ENCODE measurements at places on chromosomes 12 and 14.
A peak's percentile ranks its signal among the peaks of the same experiment; 100 is the strongest.

DNA sequence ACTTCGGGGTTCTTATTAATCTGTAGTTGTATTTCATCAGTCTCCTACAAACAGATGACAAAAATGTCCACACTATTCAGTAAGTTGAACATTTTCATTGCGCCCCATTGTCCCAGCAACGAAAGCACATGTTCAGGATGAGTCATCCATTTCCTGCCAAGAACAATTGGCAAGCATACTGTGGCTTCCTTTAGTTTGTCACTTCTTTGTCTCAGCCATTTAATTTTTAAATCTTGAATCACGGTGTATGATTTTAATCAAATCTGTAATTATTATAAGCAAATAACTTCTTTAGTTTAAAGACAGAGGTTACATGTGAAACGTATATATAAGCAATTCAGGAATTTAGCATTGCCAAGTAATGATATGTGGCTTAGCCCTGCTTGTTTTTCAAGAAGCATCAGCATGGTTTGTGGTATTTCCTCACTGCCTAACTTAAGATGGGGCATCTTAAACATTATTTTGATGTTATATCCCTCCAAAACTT lies 211.3 kb upstream of the KRR1 start:
- peak; percentile 80 for DNase-seq

DNA sequence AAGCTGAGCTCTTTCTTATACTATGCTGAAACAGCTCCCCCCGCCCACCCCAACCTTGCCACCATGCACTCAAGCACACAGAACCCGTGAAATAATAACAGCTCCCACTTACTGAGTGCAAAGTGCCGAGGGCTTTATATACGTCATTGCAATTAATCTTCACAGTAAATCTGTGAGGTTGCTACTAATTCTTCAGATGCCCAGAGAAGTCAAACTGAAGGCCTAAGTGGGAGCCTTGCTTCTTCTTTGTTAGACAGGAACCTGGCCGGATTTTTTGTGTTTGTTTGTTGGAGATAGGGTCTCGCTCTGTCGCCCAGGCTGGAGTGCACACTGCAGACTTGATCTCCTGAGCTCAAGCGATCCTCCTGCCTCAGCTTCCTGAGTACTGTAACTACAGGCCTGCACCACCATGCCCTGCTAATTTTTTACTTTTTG lies 34.0 kb downstream of the VCPKMT start:
- DNase-seq, result no peak

DNA sequence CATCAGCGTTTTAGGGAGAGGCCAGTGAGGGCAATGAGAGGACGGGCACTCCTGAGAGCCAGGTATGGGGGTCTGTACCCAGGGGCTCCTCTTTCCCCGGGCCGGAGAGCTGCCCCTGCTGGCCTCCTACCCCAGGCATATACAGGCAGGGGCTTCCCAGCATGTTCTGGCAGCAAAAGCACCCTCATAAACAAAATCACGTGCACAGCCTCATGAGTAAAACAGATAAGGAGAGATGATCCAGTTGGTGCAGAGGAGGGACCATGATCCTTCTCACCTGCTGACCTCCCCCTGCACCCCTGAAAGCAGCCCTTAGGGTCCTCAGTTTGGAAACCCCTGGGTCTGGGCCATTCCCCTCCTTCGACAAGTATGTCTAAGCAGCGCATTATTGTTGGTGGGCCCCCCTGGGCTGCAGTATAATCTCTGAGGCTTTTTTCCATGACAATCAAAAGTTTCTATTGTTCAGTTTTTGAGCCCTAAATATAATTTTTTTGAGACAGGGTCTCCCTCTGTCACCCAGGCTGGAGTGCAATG lies 5.0 kb upstream of the KRT4 start:
- no peak for DNase-seq

GRCh38 chr12:112847708-112848337 lies 56.3 kb downstream of the RPH3A start:
- DNase-seq, result no peak

- DNase-seq, result no peak
These were observed 22.6 kb downstream of the SRGAP1 start for GRCh38 chr12:63867053-63867452.

DNA sequence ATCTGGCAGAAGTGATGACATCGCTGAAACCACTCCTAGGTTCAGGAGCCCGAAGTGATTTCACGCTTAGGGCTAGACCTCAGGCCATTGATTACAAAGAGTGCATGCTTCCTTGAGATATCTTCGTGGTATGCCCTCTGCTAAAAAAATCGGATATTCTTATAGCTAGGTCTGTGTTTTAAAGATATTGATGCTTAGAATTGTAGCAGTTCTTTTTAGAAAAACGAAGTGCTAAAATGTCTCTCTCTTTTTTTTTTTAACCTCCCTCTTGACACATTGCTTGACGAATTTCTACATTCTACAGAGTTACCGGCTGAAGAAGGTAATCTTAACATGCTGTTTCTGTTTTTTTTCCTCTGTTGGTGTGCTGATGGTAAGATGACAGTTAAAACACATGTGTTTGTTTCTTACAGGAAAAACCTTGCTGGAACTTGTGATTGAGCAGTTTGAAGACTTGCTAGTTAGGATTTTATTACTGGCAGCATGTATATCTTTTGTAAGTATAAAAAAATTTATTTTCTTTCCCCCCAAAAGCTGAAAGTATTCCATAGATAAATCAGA lies 1.3 kb downstream of the ATP2A2 start:
- no peak for DNase-seq

DNA sequence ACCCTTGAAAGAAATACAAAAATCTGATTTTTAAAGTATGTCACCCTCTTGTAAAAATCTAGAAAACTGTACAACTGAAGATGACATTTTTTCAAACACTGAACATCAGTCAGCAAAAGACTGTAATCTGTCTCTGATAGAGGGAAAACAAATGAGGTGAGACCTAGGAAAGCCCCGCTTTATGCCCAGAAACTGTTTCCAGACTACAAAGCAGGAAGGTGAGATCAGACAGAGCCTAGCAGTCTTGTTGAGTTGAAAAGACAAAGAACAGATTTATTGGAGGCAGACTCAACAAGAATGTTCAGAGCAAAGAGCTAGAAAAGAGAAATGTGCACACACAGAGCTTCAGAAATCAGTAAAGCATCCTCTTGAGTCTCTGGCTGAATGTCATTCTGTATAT lies 873.6 kb downstream of the LRFN5 start:
- no peak for DNase-seq

DNA sequence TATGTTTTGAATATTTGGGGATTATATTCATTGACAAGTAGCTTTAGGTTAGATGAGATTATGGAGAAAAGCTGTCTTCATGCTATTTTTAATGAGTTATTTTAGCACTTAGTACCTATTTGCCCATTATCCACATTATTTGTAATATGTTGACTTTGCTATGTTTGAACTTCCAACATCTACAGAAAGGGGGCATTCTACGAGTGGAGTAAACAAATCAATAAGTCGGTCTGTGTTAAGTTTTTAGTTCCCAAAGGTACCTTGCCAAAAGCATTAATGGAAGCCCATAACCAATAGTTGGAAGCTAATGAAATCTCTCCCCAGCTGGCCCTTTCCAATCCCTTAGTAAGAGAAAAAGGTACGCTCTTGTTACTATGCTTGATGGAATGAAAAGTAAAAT lies 250.0 kb upstream of the E2F7 start:
- DNase-seq, result no peak

DNA sequence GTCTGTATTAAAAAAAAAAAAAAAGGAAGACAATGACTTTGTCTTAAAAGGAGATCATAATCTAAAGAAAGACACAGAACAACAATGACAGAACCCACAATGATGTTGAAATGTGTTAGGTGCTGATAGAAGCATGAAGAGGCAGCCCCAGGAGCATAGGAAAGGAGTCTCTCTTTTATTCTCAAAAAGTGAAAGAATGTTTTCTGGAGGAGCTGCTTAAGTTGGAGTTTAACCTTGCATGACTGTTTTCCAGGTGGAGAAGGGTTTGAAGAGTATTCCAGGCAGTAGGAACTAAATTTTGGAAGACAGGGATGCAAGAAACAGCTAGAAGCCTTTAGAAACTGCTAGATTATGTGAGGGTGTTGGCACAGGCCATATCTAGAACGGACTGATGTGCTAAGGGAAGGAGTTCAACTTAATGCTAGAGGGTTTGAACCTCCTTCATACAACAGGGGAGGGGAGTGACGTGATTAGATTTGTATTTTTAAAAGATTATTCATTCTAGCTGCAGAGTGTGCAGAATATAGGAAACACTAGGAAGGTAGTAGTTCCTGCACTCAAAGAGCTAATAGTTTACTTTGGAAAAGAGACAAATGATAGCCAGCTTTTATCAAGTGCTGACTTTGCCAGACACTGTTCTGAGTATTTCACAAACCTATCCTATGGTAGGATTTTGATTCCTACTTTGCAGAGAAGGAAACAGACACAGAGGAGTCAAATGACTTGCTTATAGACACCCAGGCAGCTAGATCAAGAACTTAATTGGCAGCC lies 4.6 kb upstream of the RPL6 start:
- DNase-seq, result no peak

- no peak for DNase-seq
These were observed 166.4 kb downstream of the RMST start for GRCh38 chr12:97628962-97629361.

DNA sequence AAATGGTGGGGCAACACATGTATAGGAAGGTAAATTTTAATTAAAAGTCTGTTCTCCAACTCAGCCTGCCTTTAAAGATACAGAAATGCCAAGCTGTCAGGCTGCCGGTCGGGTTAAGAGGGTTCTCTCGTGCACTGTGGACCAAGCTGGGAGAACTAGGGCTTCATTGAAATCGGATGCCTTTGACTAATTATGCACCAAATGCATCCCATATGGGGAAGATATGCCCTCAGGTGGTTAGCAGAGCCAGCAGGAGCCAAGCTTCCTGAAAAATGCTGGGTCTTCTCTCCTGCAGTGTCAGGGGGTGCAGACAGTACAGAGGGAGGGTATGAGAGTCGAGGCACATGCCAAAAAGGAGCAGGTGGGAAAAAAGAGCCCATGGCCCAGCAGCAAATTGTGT lies 236.1 kb downstream of the CACNA1C start:
- DNase-seq, result no peak

DNA sequence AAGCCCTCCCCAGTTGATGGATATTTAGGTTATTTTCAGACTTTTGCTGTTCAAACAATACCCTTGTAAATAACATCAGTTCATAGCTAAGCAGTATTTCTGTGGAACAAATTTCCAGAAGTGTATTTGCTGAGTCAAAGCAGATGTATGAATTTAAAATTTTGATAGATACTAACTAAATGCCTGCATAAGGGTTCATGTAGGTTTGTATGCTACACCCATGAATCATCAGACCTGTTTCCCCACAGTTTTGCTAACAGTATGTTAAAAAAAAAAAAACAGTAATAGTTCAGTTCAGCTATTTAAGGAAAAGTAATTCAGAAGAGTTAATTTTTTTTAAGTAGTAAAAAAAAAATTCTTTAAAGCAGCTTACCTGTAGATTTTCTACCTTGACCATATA lies 236.1 kb upstream of the DIO2 start:
- no peak for DNase-seq

DNA sequence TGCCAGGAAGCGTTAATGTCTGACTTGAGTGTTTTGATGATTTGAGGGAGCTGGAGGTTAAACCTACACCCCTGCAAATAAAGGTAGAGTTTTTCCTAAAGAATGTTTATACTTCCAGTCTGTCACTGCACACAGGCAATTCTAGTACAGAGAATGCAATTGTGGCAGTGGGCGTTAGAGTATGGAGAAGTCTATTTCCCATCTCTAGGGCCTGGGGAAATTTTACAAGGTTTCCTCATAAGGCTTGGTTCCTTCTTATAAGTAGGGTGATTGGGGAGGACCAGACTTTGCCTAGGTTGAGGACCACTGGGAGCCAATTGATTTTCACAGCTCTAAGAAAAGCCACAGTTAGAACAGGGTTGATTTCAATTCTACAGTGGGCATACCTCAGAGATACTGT lies 44.3 kb downstream of the IFNG start:
- DNase-seq, result no peak

GRCh38 chr12:2283916-2284315 lies 231.1 kb downstream of the CACNA1C start:
- peak; percentile 64 for DNase-seq

DNA sequence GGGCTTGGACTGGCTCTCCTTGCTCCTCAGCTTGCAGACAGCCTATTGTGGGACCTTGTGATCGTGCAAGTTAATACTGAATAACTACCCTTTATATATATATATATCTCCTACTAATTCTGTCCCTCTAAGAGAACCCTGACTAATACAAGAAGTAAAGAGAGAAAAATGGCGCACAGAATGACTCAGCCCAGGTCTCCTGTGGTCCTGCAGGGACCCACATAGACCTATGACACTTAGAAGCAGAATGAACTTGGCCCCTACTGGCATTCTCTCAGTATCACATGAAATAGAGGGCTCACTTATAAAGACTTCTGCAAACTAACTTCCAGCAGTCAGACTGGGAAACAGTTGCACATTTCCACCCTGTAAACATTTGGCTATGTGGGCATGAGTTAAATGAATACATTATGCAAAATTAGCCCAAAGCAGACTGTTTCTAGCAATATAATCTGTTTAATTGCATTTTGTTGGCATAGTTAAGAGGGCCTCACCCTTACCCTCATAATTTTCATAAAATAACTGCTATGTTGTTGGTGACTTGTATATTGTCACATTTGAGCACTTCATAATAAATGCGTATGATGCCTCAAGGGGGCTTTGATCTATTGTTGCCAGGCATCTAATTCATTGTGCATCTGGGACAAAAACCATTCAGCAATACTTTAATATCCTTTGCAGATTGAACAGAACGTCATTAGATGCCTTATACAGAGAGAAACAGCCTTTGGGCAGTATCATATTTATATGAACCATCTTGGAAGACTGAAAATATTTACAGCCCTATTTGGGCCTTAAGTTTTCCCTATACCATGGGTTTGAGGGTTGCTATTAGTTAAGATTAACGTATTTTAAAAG lies 349.7 kb upstream of the DIO2 start:
- DNase-seq, result no peak

DNA sequence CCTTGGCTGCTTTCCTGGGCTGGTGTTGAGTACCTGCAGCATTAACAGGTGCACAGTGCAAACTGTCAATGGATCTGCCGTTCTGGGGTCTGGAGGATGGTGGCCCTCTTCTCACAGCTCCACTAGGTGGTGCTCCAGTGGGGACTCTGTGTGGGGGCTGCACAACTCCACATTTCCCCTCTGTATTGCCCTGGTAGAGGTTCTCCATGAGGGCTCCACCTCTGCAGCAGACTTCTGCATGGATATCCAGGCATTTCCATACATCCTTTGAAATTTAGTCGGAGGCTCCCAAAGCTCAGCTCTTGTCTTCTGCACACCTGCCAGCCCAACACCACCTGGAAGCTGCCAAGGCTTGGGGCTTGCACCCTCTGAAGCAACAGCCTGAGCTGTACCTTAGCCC lies 198.6 kb downstream of the GXYLT1 start:
- DNase-seq, result no peak

GRCh38 chr12:63668028-63668799 lies at the start of gene DPY19L2:
DPY19L2 (minus strand) TSS chr12:63668493; CDS start chr12:63668393, 100 bp downstream.
- peak; percentile 16 for DNase-seq

- DNase-seq, result no peak
These were observed 115.9 kb downstream of the BCL11B start for GRCh38 chr14:99156090-99156425.

GRCh38 chr12:63814146-63814772 lies 30.2 kb upstream of the SRGAP1 start:
- DNase-seq, result no peak

All from GM04504 (cell line).